ENCODE measurements at places on chromosomes 3 and 15.
A peak's percentile ranks its signal among the peaks of the same experiment; 100 is the strongest.

DNA sequence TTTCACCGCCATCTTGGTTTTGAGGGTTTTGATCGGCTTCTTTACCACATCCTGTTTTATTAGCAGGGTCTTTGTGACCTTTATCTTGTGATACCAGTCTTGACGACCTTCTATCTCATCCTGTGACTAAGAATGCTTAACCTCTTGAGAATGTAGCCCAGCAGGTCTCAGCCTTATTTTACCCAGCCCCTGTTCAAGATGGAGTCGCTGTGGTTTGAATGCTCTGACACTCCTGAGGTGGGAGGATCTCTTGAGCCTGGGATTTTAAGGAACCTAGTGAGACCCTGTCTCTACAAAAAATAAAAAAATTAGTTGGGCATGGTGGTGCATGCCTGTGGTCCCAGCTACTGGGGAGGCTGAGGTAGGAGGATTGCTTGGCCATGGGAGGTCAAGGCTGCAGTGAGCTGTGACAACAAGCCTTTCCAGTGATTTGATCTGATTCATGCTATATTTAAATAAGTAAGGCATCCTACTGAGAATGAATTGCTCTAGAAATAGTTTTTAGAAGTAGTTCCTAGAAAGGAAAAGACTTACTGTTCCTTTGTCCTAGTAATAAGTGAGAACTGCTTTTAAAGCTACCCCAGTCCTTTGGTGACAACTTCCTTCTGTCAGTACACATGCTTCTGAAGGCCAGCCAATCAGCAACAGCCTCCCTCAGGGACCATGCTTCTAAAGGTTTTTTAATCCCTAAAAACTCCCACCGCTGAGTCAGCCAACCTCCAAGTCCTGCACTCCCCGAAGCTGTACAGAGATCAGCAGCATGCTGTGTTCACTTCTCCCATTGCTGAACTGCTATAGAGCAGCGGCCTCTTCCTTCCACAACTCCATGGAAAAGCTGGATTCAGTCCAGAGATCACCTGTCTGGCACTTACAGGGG lies 9.1 kb upstream of the CEMIP start:
- DNase-seq = no peak

DNA sequence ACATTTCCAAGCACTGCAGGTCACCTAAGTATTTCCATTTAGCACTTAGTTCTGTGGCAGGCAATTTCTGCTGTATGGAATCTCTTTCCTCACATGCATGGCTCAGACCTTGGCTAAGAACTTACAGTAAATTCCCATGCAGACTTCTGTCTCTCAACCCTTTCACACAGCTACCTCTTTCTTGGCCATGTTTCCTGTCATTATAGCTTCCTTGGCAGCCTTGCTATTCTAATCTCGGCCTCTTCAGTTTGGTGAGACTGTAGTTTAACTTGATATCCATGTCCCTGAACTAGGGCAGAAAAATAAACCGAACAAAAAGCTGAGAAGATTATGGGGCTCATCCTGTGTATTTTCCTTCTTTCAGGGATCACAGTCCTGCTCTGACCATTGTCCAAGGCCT lies 96.0 kb downstream of the SPATA16 start:
- DNase-seq = no peak

- peak; percentile 21 for DNase-seq
Measured at GRCh38 chr15:99029341-99030144, 22.0 kb upstream of the PGPEP1L start.

GRCh38 chr15:74428970-74429780 lies 4.6 kb downstream of the SEMA7A start:
- no peak for DNase-seq

GRCh38 chr3:52561028-52561747 lies 24.8 kb downstream of the UQCC5 start:
- DNase-seq = no peak

- DNase-seq = no peak
Measured at GRCh38 chr15:101000271-101000681, 81.1 kb downstream of the LRRK1 start.

DNA sequence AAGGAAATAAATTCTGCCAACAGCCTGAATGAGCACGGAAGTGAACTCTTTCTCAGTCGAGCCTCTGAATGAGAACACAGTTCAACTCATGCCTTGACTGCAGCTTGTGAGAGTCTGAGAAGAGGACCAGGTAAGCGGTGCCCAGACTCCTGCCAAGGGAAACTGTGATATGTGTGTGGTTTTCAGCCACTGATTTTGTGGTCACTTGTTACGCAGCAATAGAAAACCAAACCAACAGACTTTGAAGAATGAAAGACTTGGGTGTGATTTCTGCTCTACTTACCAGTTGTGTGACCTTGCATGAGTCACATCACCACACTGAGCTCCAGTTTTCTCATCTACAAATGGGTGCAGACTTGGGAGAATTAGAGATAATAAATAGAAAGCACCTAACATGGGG lies 30.6 kb upstream of the FAM107A start:
- no peak for DNase-seq

GRCh38 chr3:56557831-56558170 lies 826 bp downstream of the CCDC66 start:
- DNase-seq = peak; percentile 37

DNA sequence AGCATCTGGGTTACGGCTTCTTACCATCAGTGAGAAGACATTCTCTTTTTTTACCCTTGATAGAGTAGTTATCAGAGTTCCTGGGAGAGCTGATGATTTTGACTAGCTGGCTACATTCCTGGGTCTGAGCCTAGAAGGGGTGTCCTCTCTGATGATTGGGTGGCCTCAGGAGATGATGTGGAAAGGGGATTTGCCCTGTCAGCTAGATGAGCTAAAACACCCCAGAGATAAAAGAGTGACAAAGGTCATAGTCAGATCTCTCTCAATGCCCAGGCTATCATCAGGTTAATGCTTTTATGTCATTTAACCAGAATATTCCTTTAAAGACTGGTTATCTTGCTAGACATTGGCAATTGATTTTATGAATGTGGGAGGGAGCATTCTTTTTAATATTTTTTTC lies 130.2 kb downstream of the KCNAB1 start:
- no peak for DNase-seq

DNA sequence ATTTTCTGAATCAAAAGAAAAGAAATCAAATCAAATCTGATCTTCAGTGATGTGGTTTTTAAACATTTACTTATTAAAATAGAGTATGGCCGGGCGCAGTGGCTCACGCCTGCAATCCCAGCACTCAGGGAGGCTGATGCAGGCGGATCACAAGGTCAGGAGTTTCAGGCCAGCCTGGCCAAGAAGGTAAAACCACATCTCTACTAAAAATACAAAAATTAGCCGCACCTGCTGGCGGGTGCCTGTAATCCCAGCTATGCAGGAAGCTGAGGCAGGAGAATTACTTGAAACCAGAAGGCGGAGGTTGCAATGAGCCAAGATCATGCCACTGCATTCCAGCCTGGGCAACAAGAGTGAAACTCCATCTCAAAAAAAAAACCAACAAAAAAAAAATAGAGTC lies 169.1 kb downstream of the ULK4 start:
- no peak for DNase-seq

- DNase-seq = no peak
Measured at GRCh38 chr3:111809186-111809585, 49.9 kb upstream of the PHLDB2 start.

- peak; percentile 79 for DNase-seq
Measured at GRCh38 chr15:91865950-91866349, 12.4 kb downstream of the SLCO3A1 start.

- peak; percentile 50 for DNase-seq
Measured at GRCh38 chr3:143507735-143508580, 340.3 kb downstream of the SLC9A9 start.

GRCh38 chr15:60009124-60009960 lies 5.2 kb downstream of the FOXB1 start:
- no peak for DNase-seq

- peak; percentile 39 for DNase-seq
Measured at GRCh38 chr3:138180375-138181029, 5.8 kb upstream of the DBR1 start.

DNA sequence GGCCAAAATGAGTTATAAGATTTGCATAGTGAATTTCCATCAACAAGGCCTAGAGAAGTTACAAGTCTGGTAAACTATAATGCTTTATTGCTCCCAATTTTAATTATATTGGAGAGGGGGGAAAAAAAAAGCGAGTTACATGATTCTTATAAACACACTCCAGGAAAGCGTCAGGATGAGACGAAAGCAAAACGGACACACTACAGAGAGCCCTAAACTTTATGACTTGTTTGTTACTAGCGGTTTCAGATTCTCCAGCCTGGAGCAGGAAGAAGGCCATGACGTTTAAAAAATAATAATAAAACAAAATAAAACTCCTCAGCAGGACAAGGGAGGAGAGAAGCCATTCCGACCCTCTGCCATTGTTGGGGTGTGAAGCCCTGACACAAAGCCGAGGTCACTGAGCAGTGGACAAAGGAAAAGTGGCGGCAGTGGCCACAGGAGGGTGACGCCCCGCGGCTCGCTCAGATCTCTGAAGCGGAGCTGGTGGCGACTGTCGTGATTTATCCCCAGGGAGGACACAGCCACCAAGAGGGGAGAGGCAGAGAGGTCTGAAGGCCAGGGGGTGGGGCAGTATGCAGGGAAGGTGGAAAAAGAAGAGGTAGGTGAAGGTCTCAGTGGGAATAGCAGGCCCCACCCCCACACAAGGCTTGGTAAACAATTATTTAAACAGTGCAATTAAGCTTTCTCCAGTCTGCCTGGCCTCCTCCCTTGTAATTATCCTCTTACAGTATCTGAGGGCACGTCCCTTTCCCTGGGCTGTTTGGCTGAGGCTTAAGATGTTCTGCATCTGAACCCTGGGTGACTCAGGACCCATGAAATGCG lies 45.3 kb downstream of the ADAMTS9 start:
- no peak for DNase-seq

GRCh38 chr15:80560601-80561400 lies 134.3 kb upstream of the ABHD17C start:
- DNase-seq = no peak

DNA sequence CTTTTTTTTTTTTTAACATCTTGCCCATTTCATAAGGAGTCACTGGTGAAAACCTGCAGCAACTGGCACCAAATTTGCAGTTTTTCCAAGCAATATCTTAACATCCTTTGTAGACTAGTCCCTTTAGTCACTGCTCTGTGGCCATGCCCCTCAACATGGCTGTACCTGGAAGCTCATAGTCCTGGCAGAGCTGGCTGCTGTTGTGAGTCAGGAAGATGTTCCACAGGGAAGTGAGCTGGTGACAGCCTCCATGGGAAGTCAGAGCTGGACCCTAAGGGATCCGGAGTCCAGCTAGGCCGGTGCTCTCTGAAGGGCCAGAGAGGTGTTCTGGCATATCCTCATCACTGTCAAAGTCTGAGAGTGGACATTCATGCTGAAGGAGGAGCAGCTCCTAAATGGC lies 99.3 kb upstream of the ZBED2 start:
- DNase-seq = no peak

DNA sequence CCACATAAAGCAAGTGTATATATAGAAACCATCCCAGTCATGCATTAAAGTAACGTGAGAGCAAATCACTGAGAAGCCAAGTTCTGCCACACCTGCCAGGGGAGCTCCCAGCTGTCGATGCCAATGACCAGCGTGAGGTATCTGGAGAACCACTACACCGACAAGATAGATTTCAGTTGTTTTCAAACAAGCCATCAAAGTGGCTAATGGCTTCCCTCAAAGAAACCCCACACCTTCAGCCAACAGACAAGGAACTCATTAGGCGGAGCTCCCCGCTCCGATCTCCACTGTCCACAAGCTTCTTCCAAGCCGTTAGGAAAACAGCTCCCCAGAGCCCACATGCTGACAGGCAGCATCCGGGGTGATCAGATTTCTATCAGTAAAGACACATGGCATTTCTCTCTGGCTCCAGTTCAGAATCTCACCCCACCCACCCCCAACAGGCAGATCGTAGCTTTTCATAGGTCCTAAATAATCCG lies 54.2 kb upstream of the SPATA12 start:
- peak; percentile 11 for DNase-seq
